HFFc6 (cell line): ENCODE measurements at places on chromosomes 12 and 14. TPM values are rescaled to one million over a fixed set of nuclear protein-coding genes. Genes with fewer than 3 reads are reported as not detected.

GRCh38 chr14:53042480-53042879 lies 91.6 kb upstream of the FERMT2 start:
- no peak for DNase-seq

AACS gene
- total RNA-seq = 24.3 to 28.2 TPM (median 28.0 TPM) in 3 replicates

DNA sequence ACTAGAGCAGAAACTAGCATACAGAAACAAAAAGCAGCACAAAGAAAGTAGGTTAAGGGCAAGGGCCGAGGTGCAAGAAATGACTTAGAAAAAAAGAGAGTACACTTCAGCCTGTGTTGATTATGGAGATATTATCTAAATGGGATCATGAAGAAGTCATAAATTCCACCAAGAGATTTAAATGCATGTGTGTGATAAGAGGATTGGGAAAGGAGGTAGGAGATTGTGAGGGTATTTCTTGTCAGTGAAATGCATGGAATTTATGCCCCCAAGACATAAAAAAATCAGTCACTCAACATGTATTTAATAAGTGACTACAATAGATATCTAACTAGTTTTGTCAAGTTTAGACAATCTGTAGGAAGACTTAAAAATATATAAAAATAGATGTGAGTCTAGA lies 976.2 kb upstream of the LRFN5 start:
- DNase-seq = no peak

GRCh38 chr14:90632451-90632850 lies 183.8 kb downstream of the TTC7B start:
- DNase-seq = no peak

ISCU gene
- 105 and 130 TPM in 2 replicates for total RNA-seq

MUCL1 gene
- not detected in 2 replicates for total RNA-seq

DNA sequence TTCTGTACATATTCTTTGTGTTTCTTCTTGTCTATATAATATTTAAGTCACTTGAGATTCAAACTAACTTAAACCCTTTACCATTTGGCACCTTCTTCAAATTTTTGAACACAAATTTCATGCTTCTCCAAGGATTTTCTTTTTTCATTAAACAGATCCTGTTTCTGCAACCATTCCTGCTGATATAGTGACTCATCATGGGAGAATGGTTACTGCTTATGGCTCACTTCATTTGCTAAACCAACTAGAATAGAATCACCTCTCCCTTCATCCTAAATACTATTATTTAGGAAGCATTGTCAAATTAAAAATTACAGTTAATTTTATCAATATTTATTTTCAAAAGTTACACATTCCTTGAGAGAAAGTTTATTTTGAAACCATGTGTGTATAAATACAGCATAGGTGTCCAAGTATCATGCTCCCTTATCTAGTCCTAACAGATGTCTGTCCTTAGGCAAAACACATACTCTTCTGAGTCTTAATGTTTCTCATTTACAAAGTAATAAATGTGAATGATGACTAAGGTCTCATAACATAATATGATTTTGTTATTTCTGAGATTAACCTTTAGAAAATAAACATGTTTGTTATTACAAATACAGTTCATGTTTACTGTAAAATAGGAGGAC lies 40.7 kb downstream of the PLCZ1 start:
- DNase-seq = peak; percentile 55

DNA sequence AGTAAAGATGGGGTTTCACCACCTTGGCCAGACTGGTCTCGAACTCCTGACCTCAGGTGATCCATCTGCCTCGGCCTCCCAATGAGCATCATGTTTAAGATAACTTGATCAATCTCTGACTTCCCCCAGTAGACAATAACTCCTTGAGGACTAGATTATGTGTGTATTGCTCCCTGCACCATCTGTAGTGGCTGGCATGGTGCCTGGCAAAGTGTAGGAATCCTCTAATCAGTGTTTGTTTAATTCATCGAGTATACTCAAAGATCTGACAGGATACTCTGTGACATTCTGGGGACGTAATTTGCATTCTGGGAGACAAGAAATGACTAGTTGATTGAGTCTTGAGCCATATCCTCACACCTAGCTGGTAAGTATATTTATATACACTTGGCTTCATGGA lies 873.5 kb upstream of the TMEM132C start:
- DNase-seq = no peak

CPNE6 gene
- not detected in 3 replicates for total RNA-seq

- no peak for DNase-seq
These were observed 2.1 kb upstream of the USP44 start for GRCh38 chr12:95553197-95553943.

SLC25A47 gene
- total RNA-seq = not detected in 2 replicates

DNA sequence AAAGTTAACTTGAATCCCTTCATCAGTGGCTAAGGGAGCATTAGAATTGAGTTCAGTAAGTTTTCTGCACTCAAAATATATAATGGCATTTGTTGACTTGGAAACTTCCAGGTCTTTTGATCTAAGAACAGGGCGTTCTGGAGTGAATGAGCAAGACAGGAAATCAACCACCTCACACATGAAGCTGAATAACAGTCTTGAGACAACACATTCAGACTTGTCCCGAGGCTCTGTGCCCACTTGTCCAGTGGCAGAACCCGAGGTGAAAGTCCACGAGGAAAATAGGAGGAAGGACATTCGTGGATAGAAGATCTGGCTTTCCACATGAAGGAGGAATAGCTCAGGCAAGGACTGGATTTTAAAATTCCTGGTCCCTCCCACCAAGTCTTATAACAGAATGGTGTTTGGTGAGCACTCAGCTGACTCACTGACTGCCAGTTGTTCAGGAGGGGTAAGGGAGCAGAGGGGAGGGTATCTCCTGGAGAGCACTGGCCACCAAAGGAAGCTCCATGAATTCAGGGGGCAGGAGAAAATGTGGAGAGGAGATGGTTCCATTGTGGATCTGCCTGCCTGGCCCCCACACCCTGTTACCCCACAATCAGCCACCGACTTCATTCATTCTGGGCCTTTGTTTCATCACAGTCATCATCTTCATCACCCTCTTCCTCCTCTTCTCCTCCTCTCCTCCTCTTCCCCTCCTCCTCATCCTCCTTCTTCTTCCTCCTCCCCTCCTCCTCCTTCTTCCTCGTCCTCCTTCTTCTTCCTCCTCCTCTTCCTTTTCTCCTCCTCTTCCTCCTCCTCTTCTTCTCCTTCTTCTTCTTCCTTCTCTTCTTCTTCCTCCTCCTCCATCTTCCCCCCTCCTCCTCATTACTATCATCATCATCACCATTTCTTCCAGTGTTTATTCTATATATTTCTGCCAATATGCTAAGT lies 620.1 kb downstream of the MED13L start:
- DNase-seq = no peak

DNA sequence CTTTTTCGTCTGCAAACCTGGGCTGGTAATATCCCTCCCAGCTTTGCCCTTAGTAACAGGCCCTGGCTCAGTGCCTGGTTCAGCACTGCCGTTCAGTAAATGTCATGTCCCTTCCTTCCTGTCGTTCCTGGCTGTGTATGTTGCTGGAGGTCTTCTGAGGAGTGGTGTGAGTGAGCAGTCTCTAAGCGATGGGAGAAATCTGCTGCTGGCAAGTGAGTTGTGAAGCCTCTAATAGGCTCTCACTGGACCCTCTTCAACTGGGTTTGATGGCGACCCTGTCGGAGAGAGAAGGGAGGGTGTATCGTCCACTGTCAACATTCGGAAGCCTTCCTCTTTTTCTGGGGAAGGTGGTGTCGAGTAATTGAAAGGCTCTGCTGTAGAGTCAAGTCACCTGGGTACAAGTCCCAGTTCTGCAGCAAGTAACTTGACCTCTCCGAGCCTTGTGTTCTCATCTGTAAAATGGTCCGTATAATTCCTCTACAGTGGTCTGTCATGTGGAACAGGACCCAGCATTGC lies 62.8 kb downstream of the HRK start:
- peak; percentile 3 for DNase-seq

DYRK2 gene
- 30.4 to 38.0 TPM (median 34.9 TPM) in 3 replicates for total RNA-seq

EEA1 gene
- total RNA-seq = 38.9 to 44.9 TPM (median 39.3 TPM) in 3 replicates

- peak; percentile 87 for DNase-seq
These were observed 5.0 kb downstream of the HNRNPC start for GRCh38 chr14:21264025-21264801.

- no peak for DNase-seq
These were observed 150.1 kb downstream of the PRKCH start for GRCh38 chr14:61471297-61472005.

- DNase-seq = no peak
These were observed 942 bp downstream of the ZC2HC1C start for GRCh38 chr14:75070383-75070782.

DNA sequence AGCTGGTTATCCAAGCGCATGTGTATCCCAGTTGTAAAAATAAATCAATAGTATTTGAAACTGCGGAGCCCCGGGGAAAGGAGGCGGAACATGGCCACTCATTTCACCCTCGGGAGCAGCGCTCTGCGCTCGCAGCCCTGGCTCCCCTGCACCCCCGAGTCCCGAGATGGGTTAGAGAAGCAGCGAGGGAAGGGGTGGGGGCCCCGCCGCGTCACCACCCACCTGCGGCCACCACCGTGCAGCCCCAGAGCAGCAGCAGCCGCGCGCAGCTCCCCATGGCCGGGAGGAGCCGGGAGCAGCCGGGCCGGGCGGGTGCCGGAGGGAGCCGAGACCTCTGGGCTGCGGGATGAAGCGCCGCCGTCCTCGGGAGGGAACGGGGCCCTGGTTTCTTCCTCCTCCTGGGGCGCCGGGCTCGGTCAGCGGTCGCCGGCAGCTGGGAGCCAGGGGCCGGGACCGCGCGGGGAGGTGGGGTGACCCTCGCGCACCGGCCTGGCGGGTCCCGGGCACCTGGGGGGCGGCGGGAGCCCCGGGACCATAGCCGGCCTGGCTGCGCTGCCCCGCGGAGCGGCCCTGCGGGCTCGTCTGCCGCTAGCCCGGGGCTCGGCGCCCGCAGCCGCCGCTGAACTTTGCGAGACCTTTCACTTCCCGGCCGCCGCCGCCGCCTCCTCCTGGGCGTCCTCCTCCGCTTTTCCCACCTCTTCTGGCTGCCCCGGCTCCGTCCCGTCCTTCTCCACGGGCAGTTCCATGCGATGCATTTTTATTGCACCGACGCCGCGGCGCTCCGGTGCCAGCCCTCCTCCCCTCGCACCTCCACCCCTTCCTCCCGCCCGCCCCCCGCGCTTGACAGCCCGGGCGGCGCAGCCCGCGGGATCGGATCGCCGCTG lies at the start of gene NTN4:
Gene NTN4, minus strand, starts transcription at position 732 of the 884 bp plus-strand sequence. Its CDS starts 455 bp downstream, at position 277.
- DNase-seq = peak; percentile 33

DIO3 gene
- not detected in 2 replicates for total RNA-seq

GPX2 gene
- not detected in 3 replicates for total RNA-seq

DNA sequence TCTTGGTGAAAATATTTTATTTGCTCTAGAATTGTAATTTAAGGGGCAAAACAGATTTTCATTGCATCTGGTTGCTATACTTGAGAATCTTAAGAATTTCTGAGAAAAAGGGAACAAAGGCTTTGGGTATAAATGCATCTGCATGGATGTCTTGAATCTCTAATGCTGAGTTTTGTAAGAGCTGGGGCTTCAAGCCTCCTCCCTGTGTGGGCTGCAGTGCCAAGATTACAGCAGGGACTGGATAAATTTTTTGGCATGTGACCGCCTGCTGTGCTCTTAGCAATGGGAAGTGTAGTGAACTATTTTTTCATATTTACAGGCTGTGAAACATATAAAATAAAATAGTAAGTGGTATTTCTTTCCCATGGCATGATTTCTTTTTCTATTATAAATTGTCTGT lies 70.0 kb downstream of the SLC38A6 start:
- DNase-seq = no peak

GRCh38 chr12:74624201-74624600 lies 86.6 kb downstream of the ATXN7L3B start:
- DNase-seq = no peak

DNA sequence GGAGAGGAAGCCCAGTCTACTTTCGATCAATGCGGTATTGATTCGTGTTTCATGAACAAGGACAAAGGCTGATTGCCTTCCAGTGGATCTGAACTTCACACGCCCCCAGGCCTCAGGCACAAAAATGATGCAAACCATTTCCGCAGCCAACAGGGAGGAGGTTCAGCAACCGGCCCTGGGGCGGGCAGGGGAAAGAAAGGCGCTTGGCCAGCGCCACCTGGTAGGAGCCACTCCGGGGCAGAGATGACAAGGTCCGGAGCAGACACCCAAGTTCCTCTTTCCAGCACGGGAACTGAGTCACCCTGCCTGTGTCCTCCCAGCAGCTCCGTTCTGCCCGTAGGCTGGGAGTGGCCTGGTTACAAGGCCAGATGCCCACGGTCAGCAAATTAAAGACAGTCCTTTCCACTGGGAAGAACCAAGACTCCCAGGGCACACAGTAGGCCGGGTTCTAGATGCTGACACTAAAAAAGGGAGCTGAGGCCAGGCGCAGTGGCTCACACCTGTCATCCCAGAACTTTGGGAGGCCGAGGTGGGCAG lies 136.3 kb downstream of the SCARB1 start:
- peak; percentile 84 for DNase-seq

DNA sequence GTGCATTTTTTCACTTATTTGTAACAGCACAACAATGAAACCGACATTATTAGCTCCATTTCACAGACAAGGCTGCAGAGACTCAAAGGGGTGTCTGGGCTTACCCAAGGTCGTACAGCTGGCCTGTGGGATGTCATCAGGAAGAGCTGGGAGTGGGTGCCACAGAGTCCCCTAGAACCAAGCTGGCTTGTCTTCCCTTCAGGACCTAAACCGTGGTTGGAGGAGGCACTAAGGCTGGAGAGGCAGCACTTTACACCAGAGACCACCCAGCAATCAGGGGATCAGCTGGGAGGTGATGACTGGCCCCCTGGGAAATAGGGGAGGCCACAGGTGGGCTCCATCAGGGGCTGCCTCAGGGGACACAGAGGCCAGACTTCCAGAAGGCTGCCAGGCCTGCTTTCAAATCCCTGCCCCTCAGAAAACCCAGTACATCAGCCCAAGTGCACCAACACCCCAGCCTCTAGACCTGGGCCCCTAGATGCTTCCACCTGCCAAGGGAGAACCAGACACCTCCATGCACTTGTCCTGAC lies 28.3 kb downstream of the DIO3 start:
- DNase-seq = no peak

FGD4 gene
- total RNA-seq = 2.7 to 5.6 TPM (median 3.0 TPM) in 3 replicates

DNA sequence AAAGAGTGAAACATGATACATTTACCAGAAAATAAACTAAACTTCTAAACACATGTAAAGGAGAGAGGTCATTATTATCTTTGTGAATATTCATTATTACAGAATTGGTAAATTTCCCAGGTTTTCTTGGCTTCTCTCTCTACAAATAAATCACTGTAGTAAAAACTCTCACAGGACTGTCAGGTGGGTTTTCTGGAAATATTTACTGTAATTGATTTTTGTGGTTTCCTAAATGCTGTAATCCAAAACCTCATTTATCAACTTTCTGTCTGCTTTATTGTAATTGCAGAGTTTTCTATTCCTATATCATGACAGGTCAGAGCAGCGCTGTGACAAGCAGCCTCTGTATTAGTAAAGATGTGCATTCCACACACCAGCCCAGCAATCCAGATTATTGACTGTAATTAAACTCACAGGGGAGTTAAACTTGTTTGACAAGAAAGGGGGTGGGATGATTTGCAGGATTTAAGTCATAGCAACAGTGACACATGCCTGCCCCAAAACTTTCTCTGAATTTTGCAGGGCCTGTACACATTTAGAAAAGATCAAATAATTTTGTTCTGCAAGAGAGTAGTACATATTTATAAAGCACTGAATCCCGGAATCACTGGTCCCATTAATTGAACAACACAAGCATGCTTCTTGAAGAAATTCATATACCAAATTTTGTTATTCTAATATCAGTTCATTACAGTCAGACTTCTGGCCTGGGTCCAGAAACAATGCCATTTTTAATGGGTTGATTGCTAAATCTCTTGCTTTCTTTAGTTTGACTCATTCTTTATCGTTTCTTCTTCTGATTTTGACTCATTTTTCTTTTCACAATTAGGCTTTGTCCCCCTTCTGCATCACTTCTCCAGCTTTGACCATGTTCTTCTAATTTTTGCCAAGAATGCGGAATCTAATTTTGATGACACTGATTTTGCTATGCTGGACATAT lies 42.2 kb downstream of the PTPRO start:
- DNase-seq = no peak

- DNase-seq = no peak
These were observed 59.0 kb upstream of the CAPRIN2 start for GRCh38 chr12:30813525-30814294.

KLHL42 gene
- total RNA-seq = 17.6 and 20.0 TPM in 2 replicates
